Large intestine (tissue), 12 donors: ENCODE measurements at places on chromosomes 3 and 15.

DNA sequence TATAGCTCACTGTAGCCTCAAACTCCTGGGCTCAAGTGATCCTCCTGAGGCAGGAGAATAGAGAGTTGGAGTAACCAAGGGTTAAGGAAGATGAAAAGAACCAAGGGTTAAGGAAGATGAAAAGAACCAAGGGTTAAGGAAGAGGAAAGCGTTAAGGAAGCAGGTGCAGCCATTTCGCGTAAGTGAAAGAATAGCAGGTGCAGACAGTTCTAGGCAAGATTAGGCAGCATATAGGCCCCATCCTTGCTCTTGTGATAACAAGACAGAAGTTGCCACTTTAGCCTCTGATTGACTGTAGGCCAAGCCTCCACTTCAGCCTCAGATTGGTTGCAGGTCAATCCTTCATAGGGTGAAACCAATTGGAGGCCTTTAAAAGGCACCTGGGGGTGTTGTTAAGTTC lies 677.4 kb downstream of the PDCD6IP start:
- no peak for DNase-seq

DNA sequence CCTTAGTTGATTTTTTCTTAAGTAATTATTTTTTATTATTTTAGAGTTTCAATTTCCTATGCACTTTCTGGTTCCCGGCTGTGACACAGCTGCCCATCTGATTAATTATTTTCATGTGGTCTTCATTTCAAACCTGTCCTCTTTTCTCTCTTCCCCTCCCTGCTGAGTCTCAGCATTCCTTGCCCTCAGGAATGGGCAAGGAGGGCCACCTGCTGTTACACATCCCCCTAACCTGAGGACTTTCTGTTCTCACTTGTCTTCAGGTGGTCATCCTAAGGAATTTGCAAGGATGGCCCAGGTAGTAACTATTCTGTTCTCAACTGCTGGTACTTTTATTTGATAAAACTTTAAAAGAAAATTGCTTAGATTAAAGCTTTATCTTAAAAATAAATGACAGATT lies 545.0 kb downstream of the OTOL1 start:
- no peak for DNase-seq

- DNase-seq, result no peak
Observed at GRCh38 chr3:157066335-157067098, 93.4 kb downstream of the CCNL1 start.

DNA sequence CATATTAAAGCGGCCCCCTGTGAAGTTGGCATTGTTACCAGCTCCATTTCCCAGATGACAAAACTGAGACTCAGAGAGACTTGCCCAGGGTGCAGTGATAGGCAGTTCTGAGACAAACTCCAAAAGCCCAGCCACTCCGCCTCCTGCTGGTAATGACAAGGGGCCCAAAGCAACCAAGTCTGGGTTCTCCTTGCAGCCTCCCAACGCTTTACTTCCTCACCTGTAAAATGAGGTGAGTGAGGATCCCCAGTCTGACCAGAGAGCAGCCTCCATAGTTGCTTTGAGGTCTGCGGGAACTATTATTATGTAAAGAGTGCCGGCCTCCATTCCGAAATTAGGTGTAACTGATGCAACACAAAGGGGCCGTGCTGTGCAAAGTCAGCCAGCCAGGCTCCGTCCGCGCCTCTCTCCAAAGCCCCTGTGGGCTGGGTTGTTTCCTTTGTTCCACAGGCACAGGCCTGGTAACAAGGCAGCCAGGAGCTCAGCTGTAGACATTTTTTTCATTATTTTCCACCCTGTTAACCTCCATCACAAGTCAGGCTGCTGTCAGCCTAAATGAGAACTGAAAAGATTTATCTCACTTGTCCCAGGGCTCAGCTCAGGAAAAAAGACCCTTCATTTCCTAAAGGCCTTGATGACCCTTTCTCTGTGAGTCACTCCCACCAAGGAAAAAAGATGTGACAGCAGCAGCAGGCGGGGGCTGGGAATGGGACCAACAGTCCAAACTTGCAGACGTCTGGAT lies 139.1 kb upstream of the RAD18 start:
- no peak for DNase-seq

- DNase-seq, result no peak
Observed at GRCh38 chr3:14969671-14970070, 22.3 kb downstream of the NR2C2 start.

DNA sequence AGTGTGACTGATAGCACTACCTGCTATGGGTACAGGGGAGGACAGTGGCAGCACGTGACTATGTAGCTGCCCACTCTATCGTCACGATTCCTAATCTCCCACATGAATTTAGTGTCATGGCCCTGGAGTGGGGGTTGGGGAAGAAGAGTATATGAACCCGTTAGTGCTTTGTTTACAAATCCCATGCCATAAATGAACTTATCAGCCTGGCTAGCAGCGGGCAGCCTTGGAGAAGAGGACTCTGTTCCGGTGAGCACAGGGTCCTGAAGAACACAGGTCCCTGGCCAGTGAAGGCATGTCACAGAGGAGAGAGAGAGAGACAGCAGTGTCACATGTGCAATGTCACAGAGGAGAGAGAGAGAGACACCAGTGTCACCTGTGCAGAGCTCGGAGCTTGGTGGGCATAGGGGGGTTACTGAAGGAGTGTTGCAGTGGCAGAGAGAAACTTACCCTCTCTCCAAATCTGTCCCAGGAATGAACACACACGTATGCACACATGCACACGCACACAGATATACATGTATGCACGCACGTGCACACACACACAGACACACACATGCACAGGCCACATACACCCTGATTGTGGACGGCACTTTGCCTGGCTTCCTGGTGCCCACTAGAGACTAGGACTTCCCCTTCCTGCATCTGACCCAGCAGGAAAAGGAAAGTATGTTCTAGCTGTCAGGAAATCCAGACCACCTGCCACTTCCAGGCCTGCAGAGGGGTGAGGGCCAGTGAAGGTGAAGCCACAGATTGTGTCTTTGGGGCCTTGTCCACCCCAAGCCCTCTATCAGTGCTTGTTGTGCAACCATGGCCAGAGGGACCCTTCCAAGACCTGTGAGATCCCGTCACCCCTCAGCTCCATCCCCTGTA lies 26.3 kb downstream of the ITGA11 start:
- peak; percentile 76 for DNase-seq

- DNase-seq, result no peak
Observed at GRCh38 chr3:189964623-189965332, 155.9 kb downstream of the P3H2 start.

- DNase-seq, result no peak
Observed at GRCh38 chr3:5498981-5499380, 311.5 kb downstream of the EDEM1 start.

DNA sequence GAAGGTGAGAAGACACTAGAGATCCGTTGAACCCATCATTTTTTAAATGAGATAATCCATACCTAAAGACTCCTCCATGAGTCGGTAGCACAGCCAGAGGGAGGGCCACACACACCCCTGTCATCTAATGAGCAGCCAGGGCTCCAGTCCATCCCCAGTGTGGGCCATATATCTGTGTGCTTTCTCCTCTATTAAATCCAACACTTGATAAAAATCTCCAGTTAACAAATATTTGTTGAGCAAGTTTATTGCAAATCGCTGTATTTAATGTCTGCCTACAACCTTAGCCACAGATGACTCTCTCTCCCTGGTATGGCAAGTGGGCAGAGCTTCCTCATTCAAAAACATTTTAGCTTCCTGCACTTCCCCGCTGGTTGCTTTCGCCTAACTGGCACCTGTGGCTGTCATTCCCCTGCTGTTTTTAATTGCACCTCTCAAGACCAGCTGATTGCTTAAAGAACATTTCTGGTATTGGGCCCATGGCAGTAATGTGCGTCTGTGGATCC lies 82.8 kb downstream of the SMAD3 start:
- no peak for DNase-seq

DNA sequence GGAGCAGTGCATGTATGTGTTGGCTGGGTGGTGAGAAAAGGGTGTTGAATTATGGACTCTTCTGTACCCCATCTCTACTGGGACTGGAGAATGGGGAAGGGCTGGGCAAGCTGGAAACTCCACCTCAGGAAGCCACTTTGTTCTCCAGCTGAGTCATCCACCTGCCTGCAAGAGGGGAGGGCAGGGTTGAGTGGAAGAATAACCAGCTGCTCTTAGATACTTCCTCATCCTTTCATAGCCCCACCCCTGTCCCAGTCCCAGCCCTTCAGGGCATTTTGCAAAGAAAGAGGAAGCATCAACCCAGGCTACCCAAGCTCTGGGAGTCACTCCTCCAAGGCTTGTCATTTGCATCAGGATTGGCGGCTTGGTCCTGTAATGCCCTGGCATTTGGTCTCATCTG lies 33.1 kb downstream of the RAB11A start:
- DNase-seq, result peak; percentile 68

- DNase-seq, result no peak
Observed at GRCh38 chr15:77629070-77630030, 3.4 kb downstream of the LINGO1 start.

- no peak for DNase-seq
Observed at GRCh38 chr3:115990669-115991068, 367.4 kb downstream of the GAP43 start.

DNA sequence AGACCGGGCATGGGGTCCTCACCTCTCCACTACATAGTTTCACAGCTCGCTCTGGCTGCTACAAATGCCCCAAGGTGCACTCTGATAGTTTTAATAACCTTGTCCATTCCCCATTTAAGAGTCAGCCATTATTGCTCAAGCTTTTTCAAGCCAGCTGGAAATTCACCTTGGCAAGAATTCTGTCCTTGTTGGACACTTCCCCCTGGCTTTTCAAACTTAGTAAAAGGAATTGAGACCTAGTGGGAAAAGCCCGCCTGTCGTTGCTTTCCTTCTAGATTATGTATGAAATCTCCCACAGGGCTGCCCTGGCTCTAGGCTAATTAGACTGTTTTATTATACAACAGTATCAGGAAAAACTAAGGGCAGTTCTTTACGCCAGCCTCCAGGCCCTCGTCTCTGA lies 293.7 kb upstream of the GADL1 start:
- DNase-seq, result peak; percentile 27

- DNase-seq, result no peak
Observed at GRCh38 chr3:43910750-43911149, 220.0 kb downstream of the ABHD5 start.

DNA sequence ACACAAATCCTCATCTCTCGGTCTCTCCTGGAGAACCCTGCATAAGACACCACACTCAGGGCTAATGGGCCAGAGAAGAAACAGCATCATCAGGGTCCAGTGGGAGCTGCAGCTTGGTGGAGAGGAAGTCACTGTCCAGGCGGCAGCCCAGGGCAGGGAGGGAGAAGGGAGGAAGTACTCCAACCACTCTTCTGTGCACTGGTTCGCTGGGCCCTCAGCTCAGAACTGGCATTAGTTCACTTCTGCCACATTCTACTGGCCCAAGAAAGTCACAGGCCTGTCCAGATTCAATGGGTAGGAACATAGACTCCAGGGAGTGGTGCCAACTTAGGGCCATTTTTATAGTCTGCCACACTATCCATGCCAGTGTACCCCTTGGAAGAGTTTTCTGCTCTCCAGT lies 169.0 kb downstream of the ABHD5 start:
- no peak for DNase-seq

- no peak for DNase-seq
Observed at GRCh38 chr15:90597577-90597976, 67.9 kb downstream of the CRTC3 start.

GRCh38 chr3:76403556-76403955 lies 618.2 kb upstream of the ZNF717 start:
- no peak for DNase-seq

- DNase-seq, result no peak
Observed at GRCh38 chr15:36614016-36614415, 34.6 kb downstream of the CDIN1 start.

- no peak for DNase-seq
Observed at GRCh38 chr3:126528419-126528799, 4.5 kb downstream of the CHST13 start.

- no peak for DNase-seq
Observed at GRCh38 chr3:43212914-43213611, 73.3 kb upstream of the SNRK start.

DNA sequence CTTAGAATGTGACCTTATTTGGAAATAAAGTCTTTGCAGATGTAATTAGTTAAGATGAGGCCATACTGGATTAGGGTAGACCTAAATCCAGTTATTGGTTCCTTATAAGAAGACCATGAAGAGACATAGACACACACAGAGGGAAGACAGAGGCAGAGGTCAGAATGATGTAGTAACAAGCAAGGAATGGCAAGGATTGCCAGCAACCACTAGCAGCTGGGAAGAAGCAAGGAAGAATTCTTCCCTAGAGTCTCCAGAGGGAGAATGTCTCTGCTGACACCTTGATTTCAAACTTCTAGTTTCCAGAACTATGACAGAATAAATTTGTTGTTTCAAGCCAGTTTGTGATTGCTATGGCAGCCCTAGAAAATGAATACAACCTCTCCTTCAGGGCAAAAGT lies 116.7 kb downstream of the WDR76 start:
- no peak for DNase-seq

DNA sequence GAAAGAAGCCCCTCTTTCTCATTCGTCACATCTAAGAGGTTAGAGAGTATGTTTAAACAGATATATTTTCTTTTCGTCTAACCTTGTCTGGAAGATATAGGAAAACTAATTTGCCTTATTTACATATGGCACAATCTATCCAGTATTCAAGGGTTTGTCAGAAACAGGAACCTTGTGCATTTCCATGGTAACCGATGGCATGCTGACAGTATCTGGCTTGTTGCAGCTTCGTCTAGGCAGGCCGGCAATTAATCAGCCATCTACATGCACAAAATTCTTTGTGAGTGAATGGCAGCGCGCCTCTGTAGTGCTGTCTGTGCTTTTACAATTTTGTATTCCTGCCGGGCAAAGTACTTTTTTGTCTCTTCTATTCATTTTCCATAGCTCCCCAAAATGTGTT lies 294.0 kb upstream of the SOX2 start:
- DNase-seq, result no peak

DNA sequence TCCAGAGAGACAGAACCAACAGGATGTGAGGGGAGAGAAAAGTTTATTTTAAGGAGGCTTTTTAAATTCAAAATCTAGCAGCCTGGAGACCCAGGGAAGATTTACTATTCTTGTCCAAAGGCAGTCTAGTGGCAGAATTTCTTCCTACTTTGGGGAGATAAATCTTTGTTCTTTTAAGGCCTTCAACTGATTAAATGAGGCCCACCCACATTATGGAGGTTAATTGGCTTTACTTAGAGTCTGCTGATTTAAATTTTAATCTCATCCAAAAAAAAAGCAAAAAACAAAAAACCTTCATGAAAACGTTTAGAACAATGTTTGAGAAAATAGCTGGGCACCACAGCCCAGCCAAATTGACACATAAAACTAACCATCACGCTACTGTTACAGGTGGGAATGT lies 41.3 kb downstream of the TMOD3 start:
- no peak for DNase-seq

DNA sequence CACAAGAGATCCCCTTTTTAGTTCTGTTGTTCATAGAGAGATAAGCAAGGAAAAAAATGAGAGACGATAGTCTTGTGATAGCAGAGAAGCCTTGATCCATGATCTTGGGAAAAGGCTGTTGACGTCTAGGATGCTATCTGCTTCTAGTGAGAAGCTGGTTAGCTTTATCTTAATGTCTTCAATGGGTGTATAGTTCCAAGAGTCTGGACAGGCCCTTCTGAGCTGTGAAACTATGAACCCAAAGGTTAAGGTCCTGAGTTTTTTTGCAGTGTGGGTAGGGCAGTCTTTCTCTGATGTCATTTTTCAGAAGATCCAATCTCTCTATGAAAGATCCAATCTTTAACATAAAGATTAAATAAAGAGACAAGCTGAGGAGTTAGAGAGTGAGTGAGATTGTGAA lies 10.5 kb upstream of the NOX5 start:
- DNase-seq, result peak; percentile 54
